ENCODE measurements at places on chromosomes 7 and 10.

GRCh38 chr7:47600199-47601118, 18.5 kb upstream of the TNS3 start:
- DNase-seq, result no peak

DNA sequence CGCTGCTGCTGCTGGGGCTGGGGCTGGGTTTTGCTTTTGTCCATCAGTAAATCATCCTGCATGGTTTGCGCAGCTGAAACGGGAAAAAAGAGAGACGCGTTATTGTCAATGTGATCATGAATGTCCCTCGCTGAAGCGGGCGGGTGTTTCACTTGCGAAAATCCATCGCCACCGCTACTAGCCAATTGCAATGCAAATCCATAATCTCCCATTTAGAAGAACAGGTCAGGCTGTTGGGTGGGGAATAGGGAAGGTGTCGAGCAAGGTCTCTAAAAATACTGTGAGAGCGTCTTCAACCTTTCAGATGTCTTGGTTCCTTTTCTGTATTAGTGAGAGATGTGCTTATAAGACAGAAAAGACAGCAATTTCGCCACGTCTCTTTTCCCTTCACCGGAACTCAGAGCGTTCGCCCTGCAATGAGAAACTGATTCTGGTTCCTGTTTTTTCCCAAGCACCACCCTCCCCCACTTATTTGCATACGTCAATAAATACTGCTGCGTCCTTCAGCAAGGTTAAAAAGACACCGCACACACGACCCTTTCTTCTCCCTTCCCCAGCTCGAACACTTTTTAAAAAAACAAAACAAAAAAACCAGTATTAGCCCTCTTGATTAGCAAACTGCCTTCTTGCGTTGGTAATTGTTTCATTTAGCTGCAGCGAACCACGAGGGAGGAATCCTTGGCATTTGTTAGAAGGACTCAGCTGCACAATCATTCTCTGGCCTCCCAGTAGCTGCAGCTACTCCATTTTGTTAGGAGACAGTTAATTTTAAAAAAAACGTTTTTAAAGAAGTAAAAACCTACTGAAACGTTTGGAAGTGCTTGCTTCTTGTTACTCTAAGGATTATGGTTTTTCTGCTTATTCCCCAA, 50.4 kb downstream of the CPEB3 start:
- peak; percentile 28 for DNase-seq

GRCh38 chr10:77763453-77764430, 126.1 kb upstream of the KCNMA1 start:
- DNase-seq, result no peak

- no peak for DNase-seq
These were observed 131.1 kb upstream of the PTN start for GRCh38 chr7:137474540-137475026.

GRCh38 chr10:71613877-71614276, 105.7 kb downstream of the C10orf105 start:
- DNase-seq, result no peak

DNA sequence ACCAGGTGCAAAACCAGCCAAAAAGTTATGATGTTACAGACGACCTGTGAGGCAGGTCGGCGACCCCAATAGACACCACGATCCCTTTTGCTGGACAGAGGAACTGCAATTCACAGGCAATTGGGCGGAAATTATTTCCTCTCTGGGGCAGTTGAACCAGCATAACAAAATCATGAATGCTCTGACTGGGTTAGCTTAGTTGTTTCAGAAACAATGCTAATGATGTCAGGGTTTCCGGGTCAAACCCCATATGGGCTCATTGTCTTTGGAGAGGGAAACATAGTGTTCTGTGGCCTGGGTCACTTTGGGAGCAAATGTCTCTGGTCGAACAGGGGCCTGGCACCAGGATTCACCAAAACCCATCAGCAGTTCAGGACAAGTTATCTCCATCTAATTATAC, 669.1 kb upstream of the NRP1 start:
- no peak for DNase-seq
